ENCODE measurements at places on chromosomes 13 and 19. TPM values are rescaled to one million over a fixed set of nuclear protein-coding genes. Genes with fewer than 3 reads are reported as not detected.

- H3K36me3 ChIP-seq = no peaks in the 10 kb centered on the region
- H3K4me3 ChIP-seq = no peak overlapping the region
- peaks cover 2% of the 10 kb centered on the region for H3K27me3 ChIP-seq
- no peak overlapping the region for H3K27ac ChIP-seq
- no peaks in the 10 kb centered on the region for H3K4me1 ChIP-seq
These were observed 122.6 kb upstream of the GJB6 start for GRCh38 chr13:20354722-20355121.

DNA sequence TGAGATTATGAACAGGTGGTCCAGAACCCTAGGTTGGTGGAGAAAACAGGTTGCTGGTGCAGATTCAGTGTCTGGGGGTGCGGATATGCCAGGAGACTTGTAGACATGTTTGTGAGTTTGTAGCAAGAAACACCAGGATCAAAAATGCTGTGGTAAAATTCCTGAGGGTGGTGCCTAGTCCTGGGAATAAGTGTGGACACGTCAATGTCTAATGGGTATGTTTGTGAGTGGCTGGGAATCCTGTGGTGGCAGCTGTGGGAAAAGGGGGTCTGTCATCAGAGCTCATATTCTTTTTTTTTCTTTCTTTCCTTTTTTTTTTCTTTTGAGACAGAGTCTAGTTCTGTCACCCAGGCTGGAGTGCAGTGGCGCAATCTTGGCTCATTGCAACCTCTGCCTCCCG, 7.2 kb downstream of the ZNF708 start:
- no peaks in the 10 kb centered on the region for H3K27me3 ChIP-seq
- no peak for DNase-seq
- H3K4me3 ChIP-seq = no peak overlapping the region
- H3K4me1 ChIP-seq = no peaks in the 10 kb centered on the region

DNA sequence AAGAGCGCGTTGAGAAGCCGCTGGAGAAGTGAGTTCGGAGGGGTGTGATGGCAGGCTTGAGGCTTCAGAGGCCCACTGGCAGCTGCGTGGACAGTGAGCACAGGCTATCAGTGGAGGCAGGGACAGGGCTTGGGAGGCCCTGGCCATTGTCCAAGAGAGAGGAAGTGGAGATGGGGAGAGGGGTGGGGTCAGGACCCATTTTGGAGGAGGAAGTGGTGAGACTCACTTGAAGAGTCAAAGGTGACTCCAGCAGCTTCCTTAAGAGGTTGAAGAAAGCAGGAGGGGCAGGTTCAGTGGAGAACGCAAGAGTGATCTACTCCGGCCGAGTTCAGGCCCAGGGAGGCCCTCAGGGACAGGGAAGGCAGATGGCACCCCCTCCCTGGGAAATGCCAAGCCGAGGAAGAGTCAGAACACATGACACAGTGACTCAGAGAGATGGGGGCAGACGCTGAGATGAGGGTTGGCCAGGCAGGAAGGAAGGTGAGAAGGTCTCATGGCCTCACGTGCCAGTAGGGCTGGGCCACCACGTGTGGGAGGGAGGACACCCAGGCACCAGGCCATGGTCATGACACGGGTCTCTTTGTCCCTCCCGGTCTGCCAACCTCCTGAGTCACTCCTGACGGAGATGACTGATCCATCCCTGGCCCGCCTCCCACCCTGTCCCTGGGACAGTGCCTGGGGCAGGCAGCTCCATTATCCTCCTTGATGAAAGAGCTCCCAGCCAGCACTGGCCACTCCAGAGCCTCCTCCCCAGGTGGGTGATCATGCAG, 10.1 kb upstream of the CD22 start:
- no peak overlapping the region for H3K27ac ChIP-seq
- H3K4me3 ChIP-seq = no peak overlapping the region
- no peak for DNase-seq

GRCh38 chr19:50835785-50836542, 2.6 kb upstream of the KLK15 start:
- H3K27ac ChIP-seq = no peak overlapping the region
- no peaks in the 10 kb centered on the region for H3K36me3 ChIP-seq
- H3K27me3 ChIP-seq = no peaks in the 10 kb centered on the region
- peak; percentile 50 for DNase-seq
- peak overlapping the region; percentile 51 for H3K4me3 ChIP-seq
- H3K4me1 ChIP-seq = peaks cover 15% of the 10 kb centered on the region

GRCh38 chr13:51225029-51225428, 2.8 kb downstream of the FAM124A start:
- no peak overlapping the region for H3K4me3 ChIP-seq
- no peak overlapping the region for H3K27ac ChIP-seq
- DNase-seq = no peak
- no peaks in the 10 kb centered on the region for H3K36me3 ChIP-seq
- peaks cover 50% of the 10 kb centered on the region for H3K27me3 ChIP-seq

DNA sequence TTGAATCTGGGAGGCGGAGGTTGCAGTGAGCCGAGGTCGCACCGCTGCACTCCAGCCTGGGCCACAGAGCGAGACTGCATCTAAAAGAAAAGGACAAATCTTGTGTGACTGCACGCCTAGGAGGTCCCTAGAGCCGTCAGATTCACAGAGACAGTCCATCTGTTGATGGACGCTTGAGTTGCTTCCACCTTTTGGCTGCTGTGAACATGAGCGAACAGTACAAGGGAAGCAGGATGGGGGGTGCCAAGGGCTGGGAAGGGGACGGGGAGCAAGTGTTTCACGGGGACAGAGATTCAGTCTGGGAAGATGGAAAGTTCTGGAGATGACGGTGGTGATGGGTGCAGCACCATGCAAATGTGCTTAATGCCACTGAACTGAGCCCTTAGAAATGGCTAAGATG, 78.7 kb downstream of the GNG7 start:
- no peak overlapping the region for H3K27ac ChIP-seq
- no peaks in the 10 kb centered on the region for H3K36me3 ChIP-seq
- H3K4me1 ChIP-seq = peaks cover 41% of the 10 kb centered on the region
- no peak overlapping the region for H3K4me3 ChIP-seq
- no peak for DNase-seq

- DNase-seq = no peak
- H3K4me3 ChIP-seq = no peak overlapping the region
- H3K27ac ChIP-seq = no peak overlapping the region
- no peaks in the 10 kb centered on the region for H3K36me3 ChIP-seq
These were observed 16.5 kb downstream of the ARHGEF7 start for GRCh38 chr13:111131611-111132010.

DNA sequence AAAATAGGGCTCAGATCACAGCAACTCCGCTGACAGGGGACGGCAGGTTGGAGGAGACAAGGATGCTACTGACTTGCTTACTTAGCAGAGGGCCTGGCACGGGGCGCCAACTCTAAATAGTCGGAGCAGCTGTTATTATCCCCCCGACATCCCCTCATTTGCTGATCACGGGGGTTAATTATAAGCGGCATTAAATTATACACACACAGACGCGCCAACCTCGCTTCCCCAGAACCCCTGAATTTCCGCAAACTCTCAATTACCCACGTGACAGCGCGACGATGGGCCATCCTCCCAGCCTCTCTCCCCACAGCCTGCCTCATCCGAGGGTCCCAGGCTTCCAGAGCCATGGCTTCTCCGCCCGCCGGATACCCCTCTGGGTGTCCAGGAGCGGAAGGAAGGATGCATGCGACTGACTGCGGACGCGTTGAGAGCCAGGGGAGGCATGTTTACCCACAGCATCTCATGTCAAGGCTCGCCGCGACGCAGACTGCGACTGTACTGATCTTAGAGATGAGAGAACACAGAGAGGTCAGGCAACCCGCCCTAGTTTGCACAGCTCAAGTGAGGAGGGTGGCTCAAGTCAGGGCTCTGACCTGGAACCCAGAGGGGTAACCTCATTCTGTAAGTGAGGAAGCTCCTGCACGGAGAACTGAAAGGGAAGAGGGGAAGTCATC, 5.7 kb downstream of the PTPRS start:
- no peaks in the 10 kb centered on the region for H3K36me3 ChIP-seq
- no peak for DNase-seq
- no peak overlapping the region for H3K4me3 ChIP-seq
- no peak overlapping the region for H3K27ac ChIP-seq

ATP4A gene
- not detected for polyA plus RNA-seq

KCNN1 gene
- not detected for polyA plus RNA-seq

Measured in CD4-positive, CD25-positive, alpha-beta regulatory T cell (primary cell).